ENCODE measurements at places on chromosomes 6 and 20.

DNA sequence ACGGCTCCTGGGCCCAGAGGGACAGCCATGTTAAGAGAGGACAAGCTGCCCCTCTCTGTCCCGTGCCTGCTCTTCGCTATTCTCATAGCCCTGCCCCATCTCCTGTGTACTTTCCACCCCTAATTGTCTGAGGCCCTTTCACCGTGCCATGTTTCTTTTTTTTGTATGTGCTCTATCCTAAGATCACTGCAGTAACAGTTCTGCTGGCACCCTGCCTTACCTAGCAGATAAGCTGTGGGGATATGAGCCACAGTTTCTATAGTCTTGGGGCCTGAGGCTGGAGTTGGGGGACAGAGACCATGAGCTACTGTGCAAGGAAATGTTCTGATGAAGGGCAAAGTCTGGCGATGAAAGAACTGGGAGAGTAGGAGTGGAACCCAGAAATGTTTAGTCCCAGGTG is 269.5 kb upstream of the CITED2 start:
- no peak for DNase-seq

GRCh38 chr6:52552278-52552643 is 24.6 kb downstream of the TRAM2 start:
- no peak for DNase-seq

- no peak for DNase-seq
Observed at GRCh38 chr20:17875981-17876385, 92.6 kb downstream of the SNX5 start.

DNA sequence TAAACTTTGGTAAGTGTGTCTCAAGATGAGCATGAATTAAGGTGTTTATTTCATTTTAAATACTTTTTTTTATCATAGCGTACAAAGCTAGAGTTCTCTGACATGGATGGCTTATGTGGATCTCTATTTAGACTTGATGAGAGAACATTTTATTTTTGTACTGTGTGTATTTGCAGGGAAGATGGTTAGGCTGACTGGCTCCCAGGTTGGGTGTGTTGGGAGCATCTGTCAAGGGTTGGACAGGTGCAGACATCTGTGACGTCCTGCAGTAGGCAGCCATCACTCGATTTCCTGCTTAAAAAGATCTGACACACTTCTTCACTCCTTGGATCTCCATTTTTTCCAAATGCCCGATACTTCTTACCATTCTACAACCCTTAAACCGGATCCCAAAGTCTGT is 221.9 kb upstream of the QKI start:
- no peak for DNase-seq

- DNase-seq, result no peak
Observed at GRCh38 chr6:20158676-20159075, 53.6 kb downstream of the MBOAT1 start.

DNA sequence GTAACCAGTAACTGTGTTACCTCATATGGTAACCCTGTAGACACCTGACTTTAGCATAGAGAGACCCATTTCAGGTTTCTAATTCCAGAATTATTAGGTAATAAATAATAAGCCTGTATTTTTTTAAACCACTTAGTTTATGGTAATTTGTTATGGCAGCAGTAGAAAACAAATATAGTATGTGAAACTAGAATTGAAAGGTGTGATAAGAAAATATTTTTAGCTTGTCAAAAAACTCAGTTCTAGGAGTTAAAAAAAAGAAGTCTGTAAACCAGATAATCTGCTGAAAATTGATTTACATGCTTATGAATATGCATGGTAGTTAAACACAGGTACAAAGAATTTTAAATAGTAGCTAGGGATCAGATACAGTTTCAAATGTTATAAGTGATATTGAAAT is 695.0 kb upstream of the GJE1 start:
- DNase-seq, result no peak

DNA sequence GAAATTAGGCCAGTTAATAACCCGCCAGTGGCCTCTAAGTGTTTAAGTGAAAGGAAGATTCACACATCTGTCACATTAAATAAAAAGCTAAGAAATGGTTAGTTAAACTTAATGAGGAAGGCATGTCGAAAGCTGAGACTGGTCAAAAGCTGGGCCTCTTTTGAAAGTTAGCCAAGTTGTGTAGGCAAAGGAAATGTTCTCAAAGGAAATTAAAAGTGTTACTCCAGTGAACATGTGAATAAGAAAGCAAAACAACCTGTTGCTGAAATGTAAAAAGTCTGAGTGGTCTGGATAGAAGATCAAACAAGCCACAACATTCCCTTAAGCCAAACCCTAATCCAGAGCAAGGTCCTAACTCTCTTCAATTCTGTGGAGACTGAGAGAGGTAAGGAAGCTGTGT is 10.9 kb upstream of the MTRF1L start:
- no peak for DNase-seq

DNA sequence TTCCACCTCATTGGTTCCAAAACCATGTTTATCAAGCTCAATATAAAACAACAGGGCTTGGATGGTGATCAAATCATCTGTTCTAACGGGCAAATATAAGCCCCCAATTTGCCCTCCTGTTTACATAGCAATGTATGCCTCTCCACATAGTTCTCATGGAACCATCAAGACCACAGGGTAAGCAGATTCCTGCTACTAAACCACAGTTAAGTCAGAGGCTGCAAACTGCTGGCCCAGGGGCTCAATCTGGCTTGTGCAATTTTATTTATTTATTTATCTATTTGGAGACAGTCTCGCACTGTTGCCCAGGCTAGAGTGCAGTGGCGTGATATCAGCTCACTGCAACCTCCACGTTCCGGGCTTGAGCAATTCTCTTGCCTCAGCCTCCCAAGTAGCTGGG is 18.9 kb upstream of the MTHFD1L start:
- DNase-seq, result no peak

DNA sequence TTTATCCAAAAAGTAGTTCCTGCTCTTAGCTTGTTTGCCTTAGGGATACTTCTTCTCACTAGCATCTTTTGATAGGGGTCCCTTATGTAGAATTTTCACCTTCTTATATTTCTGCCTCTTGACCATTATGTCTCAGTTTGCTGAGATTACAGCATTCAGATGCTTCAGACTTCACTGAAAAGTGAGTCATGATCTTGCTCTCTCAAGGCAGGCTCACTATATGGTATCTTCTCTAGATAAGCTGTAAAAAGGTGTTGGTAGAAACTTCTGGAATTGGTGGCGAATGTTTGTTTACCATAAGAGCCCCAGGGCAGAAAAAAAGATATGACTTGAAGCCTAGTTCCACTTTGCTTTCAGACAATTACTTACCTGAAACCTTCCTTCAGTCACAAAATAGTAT is 19.7 kb downstream of the GTPBP2 start:
- no peak for DNase-seq

- DNase-seq, result no peak
Observed at GRCh38 chr20:17522528-17522927, 8.7 kb downstream of the BFSP1 start.

GRCh38 chr20:47990507-47991150 is 205.3 kb upstream of the SULF2 start:
- no peak for DNase-seq

- no peak for DNase-seq
Observed at GRCh38 chr6:1749041-1749440, 139.3 kb downstream of the FOXC1 start.
